ENCODE measurements at places on chromosomes 11 and 22.

DNA sequence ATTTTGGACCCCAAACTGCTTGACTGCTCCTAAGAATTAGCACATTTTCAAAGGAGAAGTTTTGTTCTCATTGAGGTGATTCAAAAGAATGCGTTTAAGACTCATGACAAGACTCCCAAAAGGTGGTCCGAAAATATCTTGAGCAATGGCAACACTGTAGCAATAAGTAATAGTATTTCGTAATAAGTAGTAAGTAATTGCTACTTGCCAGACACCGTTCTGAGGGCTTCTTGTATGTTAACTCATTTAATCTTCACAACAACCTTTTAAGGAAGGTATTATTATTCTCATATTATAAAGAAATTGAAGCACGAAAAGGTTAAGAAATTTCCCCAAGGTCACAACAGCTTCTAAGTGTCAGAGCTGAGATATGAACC, 184.0 kb upstream of the SORL1-AS1 start:
- DNase-seq = no peak

DNA sequence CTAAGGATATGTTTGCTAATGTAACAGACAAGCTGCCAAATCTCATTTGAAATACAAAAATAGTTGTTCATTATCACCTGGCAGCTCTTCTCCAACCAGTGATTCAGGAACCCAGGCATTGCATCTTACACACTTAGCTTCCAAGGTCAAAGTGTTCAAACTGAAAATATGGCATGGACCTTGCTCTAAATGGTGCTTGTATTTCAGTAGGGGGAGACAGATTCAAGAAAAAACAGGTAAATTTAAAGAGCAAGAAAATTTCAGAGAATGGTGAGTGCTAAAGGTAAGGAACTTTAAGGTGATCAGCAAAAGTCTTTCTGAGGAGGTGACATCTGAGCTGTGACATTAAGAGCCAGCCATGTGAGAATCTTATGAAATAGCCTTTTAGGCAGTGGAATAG, 82.8 kb upstream of the E2F8 start:
- DNase-seq = no peak

DNA sequence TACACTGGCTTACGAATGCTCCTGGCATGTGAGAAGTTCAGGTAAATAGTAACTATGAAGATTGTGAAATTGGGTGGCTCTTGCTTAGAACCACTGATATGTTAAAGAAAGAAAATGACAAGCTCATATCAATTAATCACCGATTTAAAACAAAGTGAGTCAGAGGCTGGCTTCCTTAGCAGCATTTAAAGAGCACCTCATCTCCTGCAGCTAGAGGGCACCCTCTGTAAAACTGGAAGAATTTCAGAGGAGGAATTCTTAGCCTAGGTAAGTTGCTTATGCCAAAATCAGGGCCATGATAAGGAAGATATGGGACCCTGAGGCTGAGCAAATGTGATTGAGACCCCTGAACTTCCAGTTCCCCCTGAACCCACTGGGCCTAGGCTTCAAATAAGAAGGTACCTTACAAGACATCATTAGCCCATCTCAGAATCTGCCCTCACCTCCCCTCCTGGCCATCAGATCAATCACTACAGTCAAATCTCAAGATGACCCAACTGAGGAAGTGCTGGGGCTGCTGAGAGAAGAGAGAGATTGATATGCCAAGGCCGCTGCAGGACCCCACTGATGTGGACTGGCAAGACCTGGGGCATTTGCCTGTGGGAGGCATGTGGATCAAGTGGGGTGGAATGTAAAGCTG, 8.6 kb upstream of the CD3E start:
- DNase-seq = no peak

DNA sequence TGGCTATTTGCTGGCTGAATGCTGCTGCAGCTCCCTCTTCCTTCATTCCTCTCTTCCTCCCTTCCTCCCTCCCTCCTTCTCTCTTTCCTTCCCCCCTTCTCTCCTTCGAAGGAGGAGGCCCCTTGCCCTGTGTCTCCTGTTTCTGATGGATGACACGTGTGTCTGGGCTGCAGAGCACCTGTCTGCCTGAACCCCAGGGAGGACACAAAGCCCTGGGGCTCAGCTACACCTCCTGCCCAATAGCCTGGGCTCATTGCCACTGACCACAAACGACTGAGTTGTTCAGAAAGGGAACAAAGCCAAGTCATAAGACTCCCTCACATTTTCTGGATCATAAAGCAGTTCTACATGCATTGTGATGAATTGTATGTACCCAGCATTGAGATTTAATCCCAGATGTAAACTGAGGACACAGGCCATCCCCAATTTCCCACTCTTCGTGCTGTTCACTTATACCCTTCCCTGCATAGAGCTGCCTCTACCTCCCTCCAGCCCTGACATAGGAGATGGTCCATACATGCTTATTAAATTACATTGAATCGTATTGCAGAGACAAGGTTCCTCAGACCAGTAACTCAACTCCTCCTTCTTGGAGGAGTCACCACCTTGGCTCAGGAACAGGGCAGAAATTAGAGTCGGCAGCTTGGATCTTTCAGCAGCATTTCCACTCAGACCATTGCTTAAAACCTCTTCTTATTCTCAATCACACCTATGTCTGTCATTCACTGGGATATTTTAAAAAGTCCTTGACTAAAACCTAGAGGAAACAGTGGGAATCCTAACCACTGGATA, 1.2 kb downstream of the CSRP3 start:
- DNase-seq = no peak

- no peak for DNase-seq
Measured at GRCh38 chr22:37401401-37402183, 25.7 kb downstream of the ELFN2 start.

DNA sequence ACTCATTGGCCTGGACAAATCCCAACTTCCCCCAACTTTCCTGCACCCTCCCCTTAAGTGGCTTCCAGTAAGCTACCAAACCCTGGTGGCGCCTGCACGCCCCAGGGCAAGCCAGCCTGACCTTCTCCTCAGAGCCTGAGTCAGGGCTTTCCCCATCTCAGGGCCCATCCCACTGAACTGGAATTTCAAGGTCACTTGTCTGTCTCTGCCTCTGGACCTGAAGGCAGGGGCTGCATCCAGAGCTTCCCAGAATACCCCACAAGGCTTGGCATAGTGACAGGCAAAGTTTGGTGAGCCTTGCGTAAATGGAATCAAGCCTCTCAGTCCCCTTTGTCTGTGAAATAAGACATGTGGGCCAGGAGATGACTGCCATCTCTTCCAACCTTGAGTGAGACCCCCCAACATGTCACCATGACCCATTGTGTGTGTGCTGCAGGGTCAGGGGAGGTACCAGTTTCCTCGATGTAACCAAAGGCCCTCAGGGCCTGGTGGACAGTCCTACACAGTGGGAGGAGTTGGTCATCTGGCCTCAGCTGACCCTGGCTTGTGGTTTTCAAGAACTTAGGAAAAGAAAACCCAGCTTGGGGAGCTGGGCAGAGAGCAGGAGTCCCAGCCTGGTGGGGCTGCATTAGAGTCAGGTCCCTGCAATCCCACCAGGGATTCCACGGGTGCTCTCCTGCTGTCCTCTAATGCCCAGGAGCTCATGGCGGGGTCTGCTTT, 8.9 kb downstream of the ALX4 start:
- no peak for DNase-seq

DNA sequence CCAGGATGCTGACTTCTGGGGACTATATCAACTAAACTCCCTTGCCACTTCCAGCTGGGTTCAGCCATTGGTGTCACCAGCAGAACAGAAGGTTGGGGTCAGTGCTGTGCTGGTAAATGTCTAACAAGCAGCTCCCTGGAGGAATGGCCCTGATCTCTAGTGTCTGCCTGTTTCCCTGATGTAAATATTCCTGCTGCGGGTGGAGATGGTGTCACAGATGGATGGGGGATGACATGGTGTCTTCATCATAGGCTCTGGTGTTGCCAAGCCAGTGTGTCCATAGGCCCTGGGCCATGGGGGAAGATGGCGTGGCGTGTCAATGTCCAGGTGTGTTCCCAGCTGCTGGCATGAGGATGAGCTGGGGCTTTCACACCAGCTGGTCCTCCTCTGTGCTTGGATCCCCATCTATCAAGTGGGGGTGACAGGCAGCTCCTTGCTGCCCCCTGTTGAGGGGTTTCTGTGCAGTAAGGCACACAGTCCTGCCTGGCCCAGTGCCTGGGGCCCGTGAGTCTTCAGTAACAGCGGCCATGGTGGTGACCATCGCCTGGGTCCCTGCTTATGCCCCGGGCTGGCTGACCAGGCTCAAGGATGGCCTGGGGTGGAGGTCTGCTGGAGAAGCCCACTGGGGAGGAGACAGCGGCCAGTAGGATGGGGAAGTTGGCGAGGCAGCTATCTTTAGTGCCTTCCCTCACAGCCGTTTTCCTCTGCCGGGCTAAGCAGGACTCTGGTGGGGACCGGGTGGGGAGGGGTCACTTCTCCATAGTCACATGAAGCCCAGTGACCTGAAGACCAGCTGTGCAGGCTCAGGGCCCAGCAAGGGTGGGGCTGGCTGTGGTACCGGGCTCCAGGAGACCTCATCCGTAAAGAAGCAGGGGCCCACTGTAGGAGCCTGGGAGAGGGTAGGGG, 12.7 kb downstream of the RPL3 start:
- no peak for DNase-seq

GRCh38 chr11:133740963-133741362, 104.3 kb downstream of the SPATA19 start:
- no peak for DNase-seq

DNA sequence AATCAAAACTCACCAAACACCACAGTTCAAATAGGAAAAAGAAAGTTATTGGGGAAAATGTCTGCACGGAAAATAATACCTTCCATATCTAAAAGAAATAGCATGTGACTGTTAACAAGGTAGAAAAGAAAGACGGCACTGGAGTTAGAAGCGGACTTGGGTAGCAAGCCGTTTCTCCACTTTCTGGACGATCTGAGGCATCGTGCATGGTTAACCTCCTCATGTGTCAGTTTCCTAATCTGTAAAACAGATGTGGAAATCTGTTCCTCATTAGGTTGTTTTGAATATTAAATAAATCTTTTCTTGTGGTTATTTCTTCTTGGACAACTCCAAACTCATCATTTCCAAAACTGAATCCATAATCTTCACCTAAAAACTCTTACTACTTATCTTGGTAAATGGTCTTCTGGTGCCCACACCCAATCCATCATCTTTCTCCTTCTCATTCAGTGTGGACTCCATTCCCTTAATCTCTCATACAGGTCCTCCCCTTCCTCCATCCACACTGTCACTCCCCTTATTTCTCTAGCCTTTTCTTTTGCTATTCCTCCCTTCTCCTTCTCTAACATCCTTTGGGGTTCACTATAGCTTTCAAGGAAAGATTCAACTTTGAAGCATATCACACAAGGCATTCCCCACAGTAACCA, 53.5 kb downstream of the VSIG10L2 start:
- no peak for DNase-seq

Data from GM12891 (cell line).